ENCODE measurements at places on chromosomes 12 and 14.
A peak's percentile ranks its signal among the peaks of the same experiment; 100 is the strongest.

GRCh38 chr12:62128175-62128975 is 131.8 kb upstream of the USP15 start:
- no peak for DNase-seq

DNA sequence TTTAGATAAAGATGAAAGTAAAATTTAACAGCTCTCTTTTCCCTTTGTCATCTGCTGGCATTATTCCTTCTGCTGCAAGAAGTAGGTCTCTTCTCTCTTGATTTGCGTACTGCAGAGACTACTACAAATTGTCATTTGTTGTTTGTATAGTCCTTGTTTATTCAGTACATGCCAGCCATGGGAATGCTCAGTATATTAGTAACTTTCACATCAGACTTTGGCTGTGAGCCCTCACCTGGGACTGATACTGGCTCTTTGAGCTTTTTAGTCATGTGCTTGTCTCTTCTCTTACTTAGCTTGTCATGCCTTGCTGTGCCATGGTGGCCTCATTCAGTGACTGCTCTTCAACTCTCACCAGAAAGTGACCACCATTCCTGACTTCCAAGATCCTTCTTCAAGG is 169.8 kb downstream of the PRKCH start:
- peak; percentile 27 for DNase-seq

DNA sequence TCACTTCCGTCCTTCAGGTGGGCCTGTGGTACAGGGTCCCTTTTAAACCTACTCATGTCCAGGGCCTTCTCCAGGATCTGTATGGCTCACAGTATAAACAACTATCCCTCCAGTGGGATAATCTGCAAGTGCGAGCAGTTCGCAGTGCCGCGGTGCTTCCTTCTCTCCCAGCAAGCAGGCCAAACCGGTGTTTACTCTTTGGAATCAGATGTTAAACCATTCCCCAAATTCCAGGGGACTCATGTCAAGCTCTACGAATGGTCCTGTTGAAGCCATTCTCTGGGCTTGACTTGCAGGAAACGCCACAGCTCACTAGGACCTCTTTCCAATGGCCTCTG is 59.6 kb downstream of the OR11H12 start:
- DNase-seq, result no peak

GRCh38 chr14:24940213-24940783 is 109.6 kb downstream of the STXBP6 start:
- no peak for DNase-seq

DNA sequence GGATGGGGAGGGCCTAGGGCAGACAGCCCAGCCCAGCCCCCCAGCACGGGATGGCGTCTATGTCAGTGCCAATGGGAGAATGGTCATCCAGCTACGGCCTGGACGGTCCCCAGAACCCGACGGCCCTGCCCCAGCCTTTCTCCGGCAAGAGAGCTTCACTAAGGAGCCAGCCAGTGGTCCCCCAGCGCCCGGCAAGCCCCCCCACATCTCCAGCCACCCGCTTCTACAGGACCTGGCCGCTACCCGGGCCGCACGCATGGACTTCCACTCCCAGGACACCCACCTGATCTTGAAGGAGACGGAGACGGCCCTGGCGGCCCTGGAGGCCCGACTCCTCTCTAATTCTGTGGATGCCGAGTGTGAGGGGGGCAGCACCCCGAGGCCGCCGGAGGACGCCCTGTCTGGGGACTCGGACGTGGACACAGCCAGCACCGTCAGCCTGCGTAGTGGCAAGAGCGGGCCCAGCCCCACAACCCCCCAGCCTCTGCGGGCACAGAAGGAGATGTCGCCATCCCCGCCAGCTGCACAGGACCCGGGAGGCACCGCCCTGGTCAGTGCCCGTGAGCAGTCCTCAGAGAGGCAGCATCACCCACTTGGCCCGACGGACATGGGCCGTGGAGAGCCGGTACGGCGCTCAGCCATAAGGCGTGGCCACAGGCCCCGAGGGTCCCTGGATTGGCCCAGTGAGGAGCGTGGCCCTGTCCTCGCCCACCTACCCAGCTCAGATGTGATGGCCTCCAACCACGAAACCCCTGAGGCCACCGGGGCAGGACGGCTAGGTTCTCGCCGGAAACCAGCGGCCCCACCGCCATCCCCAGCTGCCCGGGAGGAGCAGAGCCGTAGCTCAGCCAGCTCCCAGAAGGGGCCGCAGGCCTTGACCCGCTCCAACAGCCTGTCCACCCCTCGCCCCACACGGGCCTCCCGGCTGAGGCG is 21.9 kb downstream of the CEP170B start:
- DNase-seq, result no peak

DNA sequence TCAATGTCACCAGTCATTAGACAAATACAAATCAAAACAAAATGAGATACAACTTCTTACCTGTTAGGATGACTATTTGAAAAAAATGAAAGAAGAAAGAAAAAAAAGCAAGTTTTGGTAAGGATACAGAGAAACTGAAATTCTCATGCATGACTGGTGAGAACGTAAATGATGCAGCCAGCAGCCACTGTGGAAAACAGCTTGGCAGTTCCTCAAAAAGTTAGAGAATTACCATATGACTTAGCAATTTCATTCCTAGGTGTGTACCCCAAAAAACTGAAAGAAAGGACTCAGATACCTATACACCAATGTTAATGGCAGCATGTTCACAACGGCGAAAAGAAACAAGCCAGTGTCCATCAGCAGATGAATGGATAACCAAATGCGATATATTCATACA is 26.6 kb downstream of the NINJ2 start:
- no peak for DNase-seq

DNA sequence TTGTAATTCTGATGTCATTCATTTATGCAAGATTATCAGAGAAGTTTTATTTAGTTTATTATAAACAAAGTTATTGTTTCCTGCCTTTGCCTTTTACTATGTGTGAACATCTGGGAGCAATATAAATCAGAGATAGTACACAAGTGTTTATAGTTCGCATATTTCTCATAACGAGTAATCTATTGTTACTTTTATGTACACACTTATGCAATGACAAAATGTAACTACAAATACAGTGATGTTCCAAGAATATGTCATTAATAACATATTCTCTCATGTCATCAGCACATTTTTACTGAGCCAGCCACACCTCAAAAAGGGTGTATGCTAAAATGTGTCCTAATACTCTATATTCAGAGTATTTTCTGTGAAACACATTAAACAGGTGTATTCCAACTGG is 243.2 kb downstream of the ALX1 start:
- no peak for DNase-seq

DNA sequence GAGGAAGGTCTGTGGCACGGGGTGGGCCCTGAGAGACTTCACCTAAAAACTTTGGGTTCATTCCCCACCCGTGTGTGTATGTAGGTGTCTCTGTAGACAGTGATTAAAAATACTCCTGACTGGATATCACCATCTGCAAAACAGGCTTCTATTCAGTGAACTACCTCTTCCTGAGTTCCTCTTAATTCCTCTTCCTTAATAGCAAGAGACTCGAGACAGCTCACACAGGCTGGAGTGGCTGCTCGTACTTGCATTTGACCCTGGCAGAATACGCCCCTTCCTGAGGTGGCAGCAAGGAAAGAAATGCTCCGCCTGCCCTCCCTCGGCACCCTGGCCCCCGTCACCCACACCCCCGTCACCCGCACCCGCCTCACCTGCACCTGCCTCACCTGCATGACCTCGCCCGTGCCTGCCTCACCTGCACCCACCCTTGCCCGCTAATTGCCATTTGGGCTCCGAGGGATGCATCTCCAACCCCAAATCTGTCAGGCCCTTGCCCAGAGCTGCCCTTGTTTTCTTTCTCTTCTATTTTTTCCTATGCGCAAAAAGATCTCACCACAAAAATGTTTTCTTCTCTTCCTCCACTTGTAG is 90.0 kb downstream of the FBXL14 start:
- no peak for DNase-seq

- DNase-seq, result no peak
Observed at GRCh38 chr14:23568600-23569331, 1.2 kb upstream of the AP1G2 start.

DNA sequence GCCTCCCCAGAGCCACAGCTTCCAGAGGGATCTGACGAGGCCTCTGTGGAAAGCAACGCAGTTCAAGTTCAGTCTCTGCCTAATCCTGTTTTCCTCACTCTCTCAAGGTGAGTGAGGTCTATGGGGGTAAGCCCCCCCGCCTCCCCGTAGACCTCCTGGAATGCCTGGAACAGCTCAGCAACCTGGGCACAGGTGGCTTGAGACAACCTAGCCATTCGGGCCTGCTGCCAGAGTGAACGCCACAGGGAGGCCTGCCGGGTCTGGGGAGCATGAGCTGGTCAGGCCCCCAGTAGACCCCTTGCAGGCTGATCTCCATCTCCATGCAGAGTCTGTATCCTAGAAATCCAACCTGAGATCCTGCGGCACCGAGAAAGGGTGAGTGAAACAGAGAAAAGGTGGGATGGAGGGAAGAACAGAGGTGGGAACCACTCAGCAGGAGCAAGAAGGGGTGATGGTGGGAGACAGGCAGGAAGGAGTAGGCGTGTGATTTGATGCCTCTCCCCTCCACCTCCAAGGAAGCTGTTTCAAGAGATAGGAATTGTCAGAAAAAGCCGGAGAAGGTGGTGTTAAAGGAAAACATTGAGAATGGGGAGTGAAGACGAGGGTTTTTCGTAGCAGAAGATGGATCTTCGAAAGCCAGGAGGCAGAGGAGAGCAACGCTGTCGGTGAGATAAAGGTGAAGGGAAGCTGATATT is 123.1 kb upstream of the PRMT8 start:
- DNase-seq, result no peak

DNA sequence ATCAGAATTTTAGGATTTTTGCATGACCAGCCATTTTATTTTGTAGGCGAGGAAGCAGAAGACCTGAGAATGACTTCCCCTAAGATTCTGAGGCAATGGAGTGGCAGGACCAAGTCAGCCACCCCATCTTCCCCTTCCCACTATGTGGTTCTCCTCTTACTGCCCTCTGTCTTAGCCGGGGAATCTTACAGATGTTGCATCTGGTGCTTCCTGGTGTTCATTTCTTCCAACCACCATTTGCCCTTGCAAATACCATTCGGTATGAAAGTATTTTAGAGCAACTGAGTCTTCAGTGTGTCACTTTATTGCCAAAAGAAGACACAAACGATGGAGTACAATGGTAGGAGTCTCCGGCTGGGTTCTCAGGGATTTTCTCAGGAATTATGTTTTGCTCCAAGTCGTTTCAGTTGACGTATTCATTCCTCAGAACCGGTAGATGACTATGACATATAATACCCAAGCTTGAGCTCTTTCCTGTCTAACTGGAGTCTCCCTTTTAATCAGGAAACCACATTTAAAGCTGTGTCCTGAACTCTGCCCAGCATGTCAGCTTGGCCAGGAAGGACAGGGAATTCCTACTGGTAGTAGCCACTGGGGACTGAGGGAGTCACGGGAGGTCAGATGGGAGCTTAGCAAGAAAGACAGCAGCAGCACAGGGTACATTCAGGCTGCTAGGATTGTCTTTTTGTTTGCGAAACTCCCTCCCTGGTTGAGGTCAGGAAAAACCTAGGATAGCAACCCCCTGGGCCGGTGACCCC is 87.0 kb downstream of the SAMD4A start:
- DNase-seq, result no peak

- no peak for DNase-seq
Observed at GRCh38 chr12:130813949-130814348, 25.1 kb downstream of the STX2 start.

DNA sequence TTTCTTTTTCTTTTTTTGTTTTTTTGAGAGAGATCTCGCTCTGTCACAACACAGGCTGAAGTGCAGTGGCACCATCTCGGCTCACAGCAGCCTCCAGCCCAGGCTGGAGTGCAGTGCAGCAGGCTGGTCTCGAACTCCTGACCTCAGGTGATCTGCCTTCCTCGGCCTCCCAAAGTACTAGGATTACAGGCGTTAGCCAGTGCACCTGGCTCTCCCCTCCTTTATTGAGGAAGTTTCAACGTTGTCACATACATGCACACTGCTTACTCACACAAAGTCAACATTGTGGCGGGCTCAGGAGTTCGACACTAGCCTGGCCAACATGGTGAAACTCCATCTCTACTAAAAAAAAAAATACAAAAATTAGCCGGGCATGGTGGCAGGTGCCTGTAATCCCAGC is 32.0 kb downstream of the EAPP start:
- DNase-seq, result no peak

GRCh38 chr14:102424923-102425322 is 62.2 kb downstream of the TECPR2 start:
- no peak for DNase-seq

GRCh38 chr12:46342562-46343033 is 30.0 kb downstream of the SLC38A2 start:
- DNase-seq, result no peak

GRCh38 chr12:82242729-82243128 is 115.5 kb downstream of the CCDC59 start:
- DNase-seq, result no peak

DNA sequence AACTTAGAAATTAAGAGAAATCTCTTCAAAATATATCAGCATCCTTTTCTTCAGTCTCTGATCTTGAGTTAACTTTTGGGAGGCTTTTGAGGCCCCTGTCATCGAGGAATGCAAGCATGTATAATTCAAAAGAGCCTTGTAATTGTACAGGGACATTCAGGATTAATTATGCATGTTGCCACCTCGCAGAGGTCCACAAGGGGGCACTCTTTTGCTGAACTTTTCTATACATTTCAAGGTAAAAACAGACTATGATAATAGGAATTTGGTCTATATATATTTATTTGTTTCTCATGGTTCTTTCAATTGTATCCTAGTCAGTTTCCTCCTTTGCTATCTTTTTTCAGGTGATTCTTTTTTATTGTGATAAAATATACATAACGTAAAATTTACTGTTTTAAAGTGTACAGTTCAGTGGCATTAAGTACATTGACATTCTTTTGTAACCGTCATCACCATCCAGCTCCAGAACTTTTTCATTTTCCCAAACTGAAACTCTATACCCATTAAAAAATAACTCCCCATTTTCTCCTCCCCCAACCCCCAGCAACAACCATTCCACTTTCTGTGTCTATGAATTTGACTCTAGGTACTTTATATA is 47.0 kb upstream of the SLC2A13 start:
- peak; percentile 19 for DNase-seq

DNA sequence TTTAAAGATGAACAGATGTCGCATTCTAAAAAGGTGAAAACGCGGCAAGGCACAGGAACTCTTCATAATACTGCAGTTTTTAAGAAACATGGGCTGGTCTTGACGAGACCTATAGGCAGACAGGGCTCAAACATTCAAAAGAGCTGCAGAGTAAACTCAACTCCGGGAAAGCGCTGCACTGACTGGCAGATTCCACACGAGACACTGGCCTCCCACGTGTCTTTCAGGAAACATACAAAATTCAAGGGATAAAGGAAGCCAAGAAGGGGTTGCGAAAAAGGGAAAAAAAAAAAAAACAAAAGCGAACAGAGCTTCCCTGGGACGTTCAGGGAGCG is 614 bp upstream of the ARF6 start:
- peak; percentile 64 for DNase-seq

DNA sequence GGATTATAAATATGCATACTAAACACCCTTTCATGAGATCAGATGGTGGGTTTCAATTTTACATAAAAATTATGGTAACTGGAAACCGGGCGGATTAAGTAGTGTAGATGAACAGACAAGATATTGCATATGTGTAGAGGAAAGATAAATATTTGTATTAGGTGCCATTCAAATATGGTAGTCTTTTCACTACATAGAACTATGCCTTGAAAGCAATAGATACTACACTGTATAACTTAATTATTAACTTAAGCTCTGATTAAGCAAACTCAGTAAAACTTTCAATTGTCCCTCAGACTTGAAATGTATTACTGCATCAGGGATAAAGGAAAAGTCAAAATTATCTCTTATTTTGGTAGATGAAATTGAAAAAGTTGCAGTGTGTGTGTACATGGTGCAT is 1.9 kb downstream of the PTPN21 start:
- DNase-seq, result peak; percentile 77
